ENCODE measurements at places on chromosomes 2 and 18.

DNA sequence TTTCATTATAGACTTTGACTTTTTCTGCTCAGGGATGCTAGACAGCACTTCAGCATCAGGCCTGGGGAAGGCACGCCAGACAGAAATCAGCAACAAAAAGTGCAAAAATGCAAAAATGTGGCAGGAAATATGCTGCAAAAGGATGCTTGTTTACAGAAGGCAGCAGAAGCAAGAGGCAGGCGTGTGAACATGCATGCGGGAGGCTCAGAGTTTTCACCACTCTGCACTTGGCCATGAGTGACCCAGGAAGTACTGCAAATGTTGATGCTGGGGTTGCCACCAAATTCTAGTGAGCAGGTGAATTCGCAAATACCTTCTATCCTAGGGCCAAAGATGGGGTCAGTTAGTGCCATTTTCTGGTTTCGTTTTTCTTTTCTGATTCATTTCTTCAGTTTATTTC, 55.5 kb upstream of the ALKAL2 start:
- DNase-seq = no peak

DNA sequence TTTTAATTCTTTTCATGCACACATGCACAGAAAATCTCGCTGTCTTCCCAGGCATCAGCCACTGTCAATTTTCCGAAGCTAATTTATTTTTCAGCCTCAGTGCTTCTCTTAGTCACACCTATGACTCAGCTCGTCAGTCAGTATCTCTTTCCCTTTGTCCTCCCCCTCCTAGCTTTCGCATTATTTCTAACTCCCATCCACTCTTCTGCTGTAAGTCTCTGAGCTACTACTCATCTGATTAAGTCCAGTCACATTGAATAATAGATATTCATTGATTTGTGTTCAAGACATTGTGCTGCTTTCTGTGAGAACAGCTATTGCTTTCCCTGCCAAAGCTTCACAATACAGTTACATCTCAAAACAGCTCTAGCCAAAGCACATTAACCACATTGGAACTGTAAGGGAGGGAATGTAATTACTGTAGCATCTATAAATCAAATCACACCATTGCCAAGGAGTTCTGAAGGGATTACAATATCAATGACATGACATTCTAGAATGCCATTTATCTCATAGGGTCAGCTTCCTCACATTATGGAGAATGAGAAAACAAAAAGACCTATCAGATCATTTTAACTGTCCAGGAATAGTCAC, 89.4 kb downstream of the SCN3A start:
- DNase-seq = no peak

- DNase-seq = no peak
Measured at GRCh38 chr2:122193622-122194021, 438.2 kb downstream of the TSN start.

DNA sequence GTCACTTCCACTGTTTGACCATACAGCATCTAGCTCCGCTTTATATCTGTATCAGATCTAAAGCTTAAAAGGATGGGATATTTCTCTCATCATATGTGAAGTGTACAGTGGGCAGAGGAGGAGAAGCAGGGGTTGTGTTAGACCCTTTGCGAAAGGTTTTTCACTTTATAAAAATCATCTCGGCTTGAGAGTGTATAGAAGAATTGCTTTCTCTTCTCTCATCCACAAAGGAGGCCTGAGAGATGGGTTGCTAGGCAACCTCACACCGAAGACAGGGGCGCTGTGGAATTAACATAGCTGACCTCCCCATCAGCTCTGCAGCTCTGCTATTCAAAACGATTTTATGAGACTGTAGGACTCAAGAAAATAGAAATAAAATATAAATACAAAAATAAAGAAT, 70.2 kb upstream of the GALNT3 start:
- no peak for DNase-seq

GRCh38 chr2:54986264-54986663, 64.0 kb downstream of the RTN4 start:
- no peak for DNase-seq

DNA sequence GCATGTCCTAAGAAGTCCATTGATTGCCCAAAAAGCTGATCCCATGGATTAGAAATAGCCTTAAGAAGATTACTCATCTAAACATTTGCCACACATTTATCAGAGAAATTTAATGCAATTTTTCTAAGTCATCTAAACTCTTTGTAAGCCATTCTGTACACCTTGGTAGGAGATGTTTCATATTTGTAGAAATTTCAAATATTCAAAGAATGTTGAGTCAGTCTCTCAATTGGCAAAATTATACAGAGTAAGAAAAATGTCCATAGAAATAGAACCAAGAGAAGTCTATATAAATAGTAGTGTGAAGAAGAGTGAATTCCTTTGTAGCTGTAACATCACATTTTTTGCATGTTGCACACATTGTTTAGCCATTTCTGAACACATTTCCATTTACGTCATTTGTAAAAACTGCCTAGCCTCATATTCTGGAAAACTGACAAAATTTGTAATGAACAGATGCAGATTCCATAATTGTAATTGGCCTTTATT, 128.6 kb downstream of the MSTN start:
- DNase-seq = no peak

- DNase-seq = no peak
Measured at GRCh38 chr18:55355223-55355622, 232.8 kb downstream of the TCF4 start.

DNA sequence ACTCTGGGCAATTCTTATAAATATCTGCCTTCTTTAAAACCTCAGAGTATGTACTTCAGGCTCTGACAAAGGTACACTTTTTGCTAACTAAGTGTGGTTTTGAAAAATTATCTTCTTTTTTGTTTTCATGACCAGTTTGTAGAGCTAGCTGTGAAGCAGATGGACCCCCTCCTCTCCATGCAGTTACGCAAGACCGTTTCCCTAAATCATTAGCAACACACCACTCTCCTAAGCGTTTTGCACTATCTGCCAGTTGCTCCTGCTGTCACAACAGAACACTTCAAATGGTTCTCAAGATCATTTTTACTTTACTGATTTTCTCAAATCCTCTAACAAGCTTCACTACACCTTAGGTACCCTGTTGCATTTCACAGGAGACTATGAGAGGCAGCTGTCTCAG, 53.3 kb downstream of the GULP1 start:
- no peak for DNase-seq

DNA sequence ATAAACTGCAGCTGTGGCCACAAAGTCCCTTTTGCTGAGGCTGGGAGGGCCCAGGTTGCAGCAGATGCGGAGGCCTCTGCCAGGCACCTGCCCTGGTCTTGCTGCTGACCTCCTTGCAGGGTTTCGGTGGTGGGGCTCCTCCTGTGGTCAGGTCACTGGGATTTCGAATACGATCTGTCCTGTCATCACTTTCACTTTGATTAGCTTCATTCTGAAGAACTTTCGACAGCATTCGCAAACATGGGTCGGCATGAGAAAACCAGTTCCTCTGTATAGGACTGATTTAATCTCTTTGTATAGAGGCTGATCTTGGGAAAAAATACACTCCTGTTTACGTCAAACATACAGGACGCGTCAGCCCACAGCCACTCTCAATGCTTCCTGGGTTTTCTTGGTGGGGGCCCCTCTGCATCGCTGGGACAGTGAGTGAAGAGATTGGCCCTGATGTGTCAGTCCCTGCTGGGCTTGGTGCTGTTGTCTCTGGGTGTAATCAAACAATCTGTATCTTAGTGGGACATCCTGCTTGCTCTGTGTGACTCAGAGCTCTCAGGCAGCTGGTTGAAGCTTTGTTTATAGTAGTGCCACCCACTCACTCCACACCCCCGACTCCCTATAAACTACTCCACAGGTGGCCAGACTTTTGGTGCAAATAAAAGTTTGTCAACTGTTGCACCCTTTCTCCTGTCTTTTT, 209.4 kb upstream of the CXCR4 start:
- DNase-seq = no peak

GRCh38 chr2:65054749-65055421, 1.3 kb upstream of the CEP68 start:
- DNase-seq = no peak

- no peak for DNase-seq
Measured at GRCh38 chr2:43143756-43144155, 82.7 kb downstream of the ZFP36L2 start.

DNA sequence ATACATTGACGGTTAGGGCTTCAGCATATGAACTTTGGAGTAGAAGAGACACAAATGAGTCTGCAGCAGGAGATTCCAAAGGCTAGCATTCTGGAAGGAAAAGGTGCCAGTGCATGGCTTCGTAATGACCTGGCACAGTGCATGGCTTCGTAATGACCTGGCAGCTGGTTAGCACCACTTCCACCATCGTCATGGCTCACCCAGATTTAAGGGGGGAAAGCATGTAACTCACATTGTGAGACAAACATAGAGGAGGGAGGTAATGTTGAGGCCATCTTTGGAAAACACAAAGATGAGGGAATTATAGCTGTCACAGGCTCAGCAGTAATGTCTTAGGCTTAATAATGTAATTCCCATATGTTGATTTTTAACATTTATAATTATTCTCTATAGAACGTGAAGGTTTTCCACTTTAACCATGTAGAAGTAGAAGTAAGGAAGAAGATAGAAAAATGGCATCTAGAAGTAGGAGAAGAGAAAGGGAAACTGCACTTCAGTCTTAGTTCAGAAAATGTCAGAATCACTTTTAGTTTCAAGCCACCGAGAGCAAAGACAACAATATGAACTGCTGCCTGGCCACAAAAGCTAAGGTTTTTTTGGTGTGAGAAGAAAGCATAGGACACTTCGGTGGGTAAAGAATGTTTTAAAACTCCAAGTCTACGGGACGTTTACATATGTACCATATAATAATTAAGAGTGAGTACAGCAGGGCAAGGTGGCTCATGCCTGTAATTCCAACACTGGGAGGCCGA, 6.8 kb upstream of the STK25 start:
- DNase-seq = no peak

DNA sequence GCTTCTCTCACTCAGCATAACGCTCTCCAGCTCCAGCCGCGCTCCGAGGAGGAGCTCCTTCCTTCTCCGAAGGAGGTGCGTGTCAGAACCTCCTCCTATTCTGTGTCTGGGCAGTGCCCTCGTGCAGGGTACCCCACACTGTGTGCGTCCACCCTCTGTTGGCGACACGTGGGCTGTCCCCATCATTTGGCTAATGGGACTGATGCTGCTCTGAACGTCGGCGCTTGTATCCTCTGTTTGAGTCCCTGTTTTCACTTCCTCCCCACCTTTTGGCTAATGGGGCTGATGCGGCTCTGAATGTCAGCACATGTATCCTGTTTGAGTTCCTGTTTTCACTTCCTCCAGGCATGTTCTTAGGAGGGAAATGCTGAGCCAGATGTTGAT, 22.2 kb downstream of the KCNG2 start:
- no peak for DNase-seq

DNA sequence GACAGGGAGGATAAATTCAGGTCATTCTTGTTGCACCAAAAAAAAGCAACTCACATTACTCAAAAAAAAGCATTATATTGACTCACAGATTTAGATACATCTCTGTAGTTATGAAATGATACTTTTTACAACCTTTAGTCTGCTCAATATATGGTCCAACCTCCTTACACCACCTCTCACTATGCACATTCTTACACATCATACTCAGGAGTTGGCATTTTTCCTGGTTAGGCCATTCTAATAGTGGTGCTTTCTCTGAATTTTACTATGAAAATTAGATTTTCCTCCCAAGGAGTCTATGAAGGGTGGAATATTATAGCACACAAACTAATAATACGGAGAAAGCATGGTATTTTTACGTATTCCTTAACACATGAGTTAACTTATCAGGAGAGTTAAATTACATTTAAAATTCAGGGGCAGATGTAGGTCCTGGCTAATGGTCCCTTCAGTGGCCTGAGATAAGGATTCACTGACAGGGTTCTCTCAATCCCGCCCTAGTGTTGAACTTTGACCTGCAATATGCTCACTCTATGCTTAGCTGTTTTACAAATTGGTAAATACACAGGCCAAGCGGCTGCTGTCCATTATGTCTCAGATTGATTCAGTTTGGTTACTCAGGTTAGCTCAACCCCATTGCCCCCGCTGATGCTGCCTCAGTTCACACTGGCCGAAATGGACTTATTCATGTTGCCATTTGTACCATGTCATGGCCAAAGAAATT, 153.6 kb downstream of the NCKAP5 start:
- no peak for DNase-seq

DNA sequence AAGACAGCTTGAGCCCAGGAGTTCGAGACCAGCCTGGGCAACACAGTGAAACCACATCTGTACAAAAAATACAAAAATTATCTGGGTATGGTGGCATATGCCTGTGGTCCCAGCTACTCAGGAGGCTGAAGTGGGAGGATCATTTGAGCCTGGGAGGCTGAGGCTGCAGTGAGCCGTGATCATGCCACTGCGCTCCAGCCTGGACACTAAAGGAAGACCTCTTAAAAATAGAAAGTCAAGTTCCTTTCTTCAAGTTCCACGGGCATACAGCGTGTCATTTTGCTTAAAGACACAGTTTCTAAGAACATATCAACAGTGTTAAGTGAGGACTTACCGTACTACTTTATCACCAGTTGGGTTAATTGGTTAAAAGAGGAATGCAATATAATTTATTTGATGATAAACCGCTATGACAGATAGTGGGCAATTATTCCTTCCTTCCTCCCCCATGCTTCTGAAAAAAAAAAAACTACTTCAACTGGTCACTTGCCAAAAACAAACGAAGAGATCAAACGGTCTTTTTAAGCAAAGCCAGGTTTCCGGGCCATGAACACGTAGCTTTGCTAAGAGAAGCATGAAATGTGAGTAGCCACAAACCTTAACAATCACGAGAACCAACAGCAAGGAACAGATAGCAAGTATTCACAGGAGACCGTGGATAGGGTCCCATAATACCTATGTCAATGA, 21.4 kb downstream of the AP1S3 start:
- no peak for DNase-seq

- DNase-seq = no peak
Measured at GRCh38 chr2:35035883-35036282, 1319.7 kb upstream of the CRIM1 start.

DNA sequence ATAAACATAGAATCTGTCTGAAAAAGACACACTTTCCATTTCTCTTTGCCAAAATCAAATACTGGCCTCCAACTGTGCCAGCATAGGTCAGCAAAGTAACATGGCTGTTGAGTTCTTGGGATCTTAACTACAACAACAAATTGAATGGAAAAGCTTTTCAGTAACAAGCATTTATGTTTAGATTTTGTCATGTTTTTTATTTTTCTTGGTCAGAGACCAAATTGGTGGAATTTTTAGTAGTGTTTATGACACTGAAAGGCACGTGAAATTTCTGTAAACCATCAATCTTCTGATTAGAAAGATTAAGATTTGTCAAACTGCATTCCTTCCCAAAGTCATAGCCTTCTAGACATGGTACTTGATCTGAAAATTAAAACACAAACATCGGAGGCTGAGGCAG, 77.6 kb downstream of the PDE1A start:
- DNase-seq = no peak

GRCh38 chr2:53635694-53636093, 131.9 kb upstream of the CHAC2 start:
- DNase-seq = no peak

Measured in DMS153 (cell line).